Fibroblast of upper back skin (primary cell): ENCODE measurements at places on chromosomes 4 and X.

- DNase-seq, result no peak
These were observed 64.3 kb downstream of the TMEM144 start for GRCh38 chr4:158274636-158275035.

- no peak for DNase-seq
These were observed 34.7 kb downstream of the CSN3 start for GRCh38 chr4:70277121-70277520.

DNA sequence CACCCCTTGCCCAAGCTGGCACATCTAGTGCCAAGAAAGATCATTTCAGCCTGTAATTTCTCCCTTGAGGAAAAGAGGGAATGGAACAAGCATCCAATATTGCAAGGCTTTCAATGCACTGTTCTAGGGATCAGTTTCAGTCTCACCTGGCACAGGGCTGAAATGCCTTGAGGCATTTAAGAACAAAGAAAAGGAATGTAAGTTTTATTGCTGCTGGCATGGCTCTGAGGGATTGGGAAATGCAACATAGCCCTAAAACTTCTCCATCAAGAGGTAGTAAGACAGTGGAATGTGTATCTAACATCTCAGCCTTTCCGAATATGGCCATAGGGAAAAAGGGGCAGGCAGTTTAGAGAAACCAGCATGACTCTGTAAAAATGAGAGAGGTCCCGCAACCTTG lies 732.6 kb upstream of the LCORL start:
- no peak for DNase-seq

GRCh38 chr4:164215113-164215741 lies 538.7 kb upstream of the SMIM31 start:
- DNase-seq, result no peak

DNA sequence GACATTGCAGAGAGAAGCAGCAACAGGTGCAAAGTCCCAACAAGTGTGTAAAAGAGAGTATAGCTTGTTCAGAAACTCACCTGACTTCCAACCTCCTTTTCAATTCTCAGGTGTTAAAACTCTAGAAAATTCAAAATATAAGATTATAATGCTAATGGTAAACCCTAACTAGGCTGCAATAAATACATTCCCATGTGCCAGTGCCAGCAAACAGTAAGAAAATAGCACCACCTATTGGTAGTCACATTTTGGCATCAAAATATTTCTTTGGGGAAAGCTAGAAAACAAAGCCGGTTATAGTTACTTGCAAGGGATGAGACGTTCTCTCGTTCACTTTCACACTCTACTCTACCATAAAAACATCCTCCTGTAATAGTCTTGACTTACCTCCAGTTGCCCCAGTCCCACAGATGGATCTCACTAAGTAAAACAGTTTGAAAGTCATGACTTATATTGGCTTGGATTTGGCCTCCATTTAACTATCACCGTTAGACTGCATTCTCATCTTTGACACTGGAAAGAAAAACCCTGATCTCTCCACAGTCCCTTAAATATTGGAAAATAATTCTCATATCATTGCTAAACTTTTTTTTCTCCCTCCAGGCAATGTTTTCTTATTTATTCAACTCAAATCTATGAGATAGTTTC lies 9.6 kb downstream of the BMP3 start:
- DNase-seq, result peak; percentile 41

- DNase-seq, result no peak
These were observed 703.0 kb downstream of the ARAP2 start for GRCh38 chr4:35541146-35541887.

DNA sequence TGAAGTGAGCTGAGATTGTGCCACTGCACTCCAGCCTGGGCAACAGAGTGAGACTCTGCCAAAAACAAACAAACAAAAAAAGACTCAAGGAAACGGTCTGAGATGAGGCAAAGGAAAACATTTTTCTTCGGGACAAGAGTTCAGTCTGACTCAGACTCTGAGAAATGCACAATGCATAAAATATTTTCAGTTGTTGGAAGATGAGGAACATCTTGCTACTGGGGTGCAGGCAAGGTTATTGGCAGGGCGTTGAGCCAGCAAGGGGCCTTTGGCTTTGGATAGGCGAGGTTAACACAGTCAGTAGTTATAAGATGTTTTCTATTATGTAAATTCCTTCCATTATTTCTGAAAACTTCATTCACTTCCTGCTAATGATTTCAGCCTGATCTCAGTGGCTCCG lies 96.1 kb upstream of the VCX start:
- DNase-seq, result peak; percentile 4

- peak; percentile 53 for DNase-seq
These were observed 95.1 kb downstream of the RASL11B start for GRCh38 chr4:52957220-52957686.

- no peak for DNase-seq
These were observed 208.3 kb upstream of the LEF1 start for GRCh38 chr4:108377021-108377420.

- DNase-seq, result peak; percentile 61
These were observed 179.2 kb downstream of the SLC7A11 start for GRCh38 chr4:138062929-138063328.

DNA sequence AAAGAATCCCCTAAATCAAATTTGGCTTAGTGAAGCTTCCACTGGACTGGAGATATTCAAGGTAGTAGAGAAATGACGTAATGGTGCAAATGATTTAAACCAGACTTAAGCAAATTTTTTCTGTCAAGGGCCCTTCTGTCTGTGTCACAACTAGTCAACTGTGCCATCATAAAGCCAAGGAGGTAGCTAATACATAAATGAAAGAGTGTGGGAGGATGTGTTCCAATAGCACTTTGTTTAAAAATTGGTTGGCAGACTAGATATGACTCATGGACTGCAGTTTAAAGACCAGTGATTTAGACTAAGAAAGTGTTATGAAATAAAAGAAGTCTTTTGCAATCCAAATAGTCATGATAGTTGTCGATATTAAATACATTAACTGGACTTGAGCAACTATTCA lies 24.3 kb upstream of the TEX13C start:
- DNase-seq, result peak; percentile 12

DNA sequence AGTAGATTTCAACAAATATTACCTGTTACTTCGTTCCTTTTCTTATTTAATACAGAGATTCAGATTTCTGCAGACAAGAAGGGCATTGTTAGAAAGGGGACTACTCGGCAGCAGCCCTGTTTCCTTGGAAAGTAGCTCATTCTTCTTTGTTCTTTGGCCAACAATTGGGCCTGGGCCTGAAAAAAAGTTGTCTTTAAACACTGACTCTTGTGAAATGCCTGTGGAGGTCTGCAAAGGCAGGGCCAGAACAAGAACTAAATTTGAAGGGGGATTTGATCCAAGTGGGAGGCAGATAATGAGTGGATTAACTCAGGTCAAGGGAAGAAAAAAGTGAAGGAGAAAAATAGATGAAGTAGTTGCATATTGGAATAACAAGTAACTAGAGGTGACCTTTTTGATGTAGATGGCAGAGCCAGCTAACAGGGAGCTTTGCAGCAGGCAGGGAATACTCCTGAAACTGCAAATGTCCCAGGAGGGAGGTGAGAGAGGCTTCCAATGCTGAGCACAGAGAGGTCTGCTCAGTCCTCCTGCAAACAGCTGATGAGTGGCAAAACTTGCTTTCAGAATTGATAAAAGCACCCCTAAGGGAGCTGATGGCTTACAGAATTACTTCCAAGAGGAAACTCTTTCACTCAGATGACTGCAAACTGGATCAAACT lies 393.2 kb upstream of the HS3ST1 start:
- DNase-seq, result no peak

- no peak for DNase-seq
These were observed 78.8 kb upstream of the LEF1 start for GRCh38 chr4:108247387-108248049.

DNA sequence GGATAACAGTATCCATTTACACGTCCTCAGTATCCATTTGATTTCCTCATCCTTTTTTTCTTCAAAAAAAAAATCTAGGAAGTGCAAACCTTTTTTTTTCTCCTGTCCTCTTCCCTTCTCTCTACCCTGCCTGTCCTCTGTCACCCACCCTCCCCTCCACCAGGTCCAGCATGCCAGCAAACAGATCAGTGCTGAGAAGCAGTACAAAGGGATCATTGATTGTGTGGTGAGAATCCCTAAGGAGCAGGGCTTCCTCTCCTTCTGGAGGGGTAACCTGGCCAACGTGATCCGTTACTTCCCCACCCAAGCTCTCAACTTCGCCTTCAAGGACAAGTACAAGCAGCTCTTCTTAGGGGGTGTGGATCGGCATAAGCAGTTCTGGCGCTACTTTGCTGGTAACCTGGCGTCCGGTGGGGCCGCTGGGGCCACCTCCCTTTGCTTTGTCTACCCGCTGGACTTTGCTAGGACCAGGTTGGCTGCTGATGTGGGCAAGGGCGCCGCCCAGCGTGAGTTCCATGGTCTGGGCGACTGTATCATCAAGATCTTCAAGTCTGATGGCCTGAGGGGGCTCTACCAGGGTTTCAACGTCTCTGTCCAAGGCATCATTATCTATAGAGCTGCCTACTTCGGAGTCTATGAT lies 1.7 kb downstream of the SLC25A4 start:
- no peak for DNase-seq

DNA sequence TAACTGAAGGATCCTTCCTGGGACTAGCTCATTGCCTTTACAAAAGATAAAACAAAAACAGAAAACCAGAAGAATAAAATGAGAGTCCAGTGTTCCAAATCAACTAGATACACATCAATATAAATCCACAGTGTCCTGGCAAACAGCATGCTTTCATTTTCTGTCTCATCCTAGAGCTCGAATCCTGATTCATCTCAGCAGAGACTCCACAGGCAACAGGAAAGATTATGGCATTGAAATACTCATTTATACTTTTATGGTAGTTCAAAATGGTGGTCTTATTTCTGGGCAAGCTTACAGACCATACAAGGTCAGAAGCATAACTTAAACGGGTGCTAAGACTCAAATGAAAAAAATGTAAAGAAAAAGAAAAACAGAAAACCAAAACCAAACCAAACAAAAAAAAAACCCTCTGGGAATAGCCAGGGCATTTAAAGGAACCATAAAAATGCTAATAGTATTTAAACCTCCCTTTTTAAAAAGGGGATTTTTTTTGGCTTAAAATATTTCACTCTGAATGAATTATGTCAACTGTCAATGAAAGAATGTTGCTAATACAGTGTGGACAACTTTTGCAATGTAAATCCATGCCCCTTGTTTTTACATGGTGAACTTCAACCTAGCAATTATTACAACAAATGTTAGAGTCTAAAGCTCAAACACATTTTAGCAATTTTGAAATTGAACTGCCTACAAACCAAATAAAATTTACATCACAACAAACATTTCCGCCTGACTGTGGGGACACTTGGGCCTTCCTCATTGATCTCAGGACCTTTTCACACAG lies 57.9 kb downstream of the GPR101 start:
- DNase-seq, result peak; percentile 35

- no peak for DNase-seq
These were observed 5.0 kb downstream of the GRK4 start for GRCh38 chr4:2968381-2968780.

DNA sequence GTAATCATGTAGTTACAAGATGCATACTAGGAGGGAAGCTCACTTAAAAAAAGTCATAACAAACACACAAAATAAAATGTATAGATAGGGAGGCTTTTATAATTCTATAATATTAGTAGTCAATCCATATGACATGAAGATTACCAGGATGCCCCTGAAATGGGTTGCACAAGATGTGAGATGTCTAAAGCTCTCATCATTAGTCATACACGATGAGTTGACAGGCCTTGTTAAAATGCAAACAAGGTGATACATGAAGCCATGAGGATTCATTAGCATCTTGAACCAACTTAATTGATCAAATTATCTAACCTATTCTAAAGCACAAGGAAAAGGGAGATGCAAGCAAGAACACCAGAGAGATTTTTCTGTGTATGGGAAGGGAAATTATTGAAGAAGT lies 470.2 kb downstream of the IQCM start:
- DNase-seq, result no peak

DNA sequence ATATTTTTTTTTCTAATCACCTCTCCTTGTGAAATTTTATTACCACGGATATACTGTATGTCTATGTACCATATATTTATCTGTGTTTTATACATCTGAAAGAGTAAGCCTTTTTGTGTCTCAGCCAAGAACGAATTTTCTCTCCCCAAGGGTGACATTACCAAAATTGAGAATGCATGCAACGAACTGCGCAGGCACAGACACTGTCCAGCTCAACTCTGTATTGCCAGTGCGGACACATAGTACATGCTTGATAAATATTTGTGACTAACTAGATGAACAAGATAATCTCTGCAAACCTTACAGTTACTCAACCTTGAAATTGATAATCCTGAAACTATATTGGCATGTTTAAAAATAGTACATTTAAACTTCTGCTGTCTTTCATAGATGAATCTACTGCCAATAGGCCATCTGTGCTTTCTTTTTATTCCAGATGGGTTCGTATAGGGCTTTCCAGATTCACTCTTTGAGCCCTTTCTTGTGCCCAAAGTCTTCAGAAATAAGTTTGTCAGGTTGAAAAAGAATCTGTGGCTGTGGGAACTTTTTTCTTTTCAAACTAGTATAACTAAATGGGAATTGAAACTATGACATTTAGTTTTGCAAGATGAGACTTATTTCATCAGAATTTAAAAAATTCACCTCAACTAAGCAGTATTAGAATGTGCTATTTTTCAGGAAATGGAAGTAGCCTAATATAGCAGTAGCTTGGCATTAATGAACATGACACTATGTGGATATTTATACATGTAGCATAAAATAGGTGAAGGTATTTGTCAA lies 38.9 kb downstream of the DTHD1 start:
- DNase-seq, result peak; percentile 1

GRCh38 chr4:52358366-52358765 lies 300.7 kb downstream of the USP46 start:
- DNase-seq, result no peak

GRCh38 chr4:78481180-78481579 lies 70.4 kb upstream of the ANXA3 start:
- DNase-seq, result peak; percentile 93

GRCh38 chr4:159292137-159292896 lies 189.4 kb downstream of the RAPGEF2 start:
- DNase-seq, result no peak

DNA sequence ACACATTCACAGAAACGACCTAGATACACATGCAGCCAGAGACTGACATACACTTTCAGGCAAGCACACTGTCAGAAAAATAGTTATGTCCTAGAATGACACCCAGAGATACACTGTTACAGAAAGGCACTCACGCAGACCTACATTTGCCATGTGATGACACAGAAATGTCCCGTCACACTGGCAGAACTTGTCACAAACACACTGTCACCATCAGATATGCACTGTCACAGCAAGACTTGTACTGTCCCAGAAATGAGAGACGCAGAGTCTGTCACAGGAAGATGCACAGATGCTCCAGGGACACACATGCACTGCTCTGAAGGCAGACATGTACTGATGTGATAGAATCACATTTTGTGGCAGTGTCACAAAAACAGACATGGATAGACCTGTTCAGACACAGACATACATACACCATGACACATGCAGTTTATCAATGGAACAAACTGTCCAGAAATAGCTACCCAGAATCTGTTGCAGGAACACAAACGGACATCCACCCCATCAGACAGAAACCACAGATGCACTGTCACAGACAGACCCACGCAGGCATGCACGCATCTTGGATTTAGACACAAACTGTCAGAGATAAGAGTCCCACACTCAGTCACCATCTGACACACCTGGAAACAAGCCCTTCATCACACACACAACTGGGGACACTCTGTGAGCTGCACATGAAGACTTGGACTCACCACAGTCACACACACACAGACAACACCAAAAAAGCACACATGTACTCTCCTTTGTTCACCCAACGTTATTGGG lies 1.3 kb upstream of the PIM2 start:
- DNase-seq, result no peak

- peak; percentile 99 for DNase-seq
These were observed 111.5 kb downstream of the AFAP1 start for GRCh38 chr4:7828011-7828720.

- peak; percentile 50 for DNase-seq
These were observed 23.2 kb downstream of the PRPS2 start for GRCh38 chrX:12814420-12814819.
